Omental fat pad (tissue), 4 donors: ENCODE measurements at places on chromosomes 1 and 21. TPM values are rescaled to one million over a fixed set of nuclear protein-coding genes. Genes with fewer than 3 reads are reported as not detected.

- no peak for DNase-seq
Measured at GRCh38 chr1:211472724-211473123, 19.2 kb downstream of the RD3 start.

DNA sequence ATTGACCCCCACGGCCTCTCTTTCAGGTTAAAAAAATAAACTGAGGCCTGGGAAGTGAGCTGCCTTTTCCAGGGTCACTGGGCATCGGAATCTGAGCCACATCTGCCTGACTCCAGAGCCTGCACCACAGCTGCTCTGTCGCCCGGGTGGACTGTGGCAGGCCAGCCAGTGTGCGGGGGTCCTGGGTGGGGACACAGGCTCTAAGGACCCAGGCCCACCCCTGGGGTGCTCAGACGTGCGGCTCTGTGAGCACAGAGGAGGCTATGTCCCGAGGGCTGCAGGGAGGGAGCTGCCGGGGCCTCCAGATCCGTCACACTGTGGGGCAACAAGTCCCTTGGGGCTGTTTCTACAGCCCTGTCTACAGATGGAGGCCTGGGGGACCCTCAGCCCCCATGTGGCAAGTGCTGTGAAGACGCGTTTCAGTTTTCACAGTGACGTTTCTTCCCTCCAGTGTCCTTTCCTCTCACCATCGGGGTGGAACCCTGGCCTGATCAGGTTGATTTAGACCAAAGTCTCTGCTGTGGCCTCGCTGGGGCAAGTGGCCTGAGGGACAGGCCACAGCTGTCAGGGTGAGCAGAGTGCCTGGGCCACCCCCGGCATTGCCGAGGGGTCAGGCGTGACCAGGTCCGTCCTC lies 39.2 kb upstream of the ACTRT2 start:
- DNase-seq, result no peak

DNA sequence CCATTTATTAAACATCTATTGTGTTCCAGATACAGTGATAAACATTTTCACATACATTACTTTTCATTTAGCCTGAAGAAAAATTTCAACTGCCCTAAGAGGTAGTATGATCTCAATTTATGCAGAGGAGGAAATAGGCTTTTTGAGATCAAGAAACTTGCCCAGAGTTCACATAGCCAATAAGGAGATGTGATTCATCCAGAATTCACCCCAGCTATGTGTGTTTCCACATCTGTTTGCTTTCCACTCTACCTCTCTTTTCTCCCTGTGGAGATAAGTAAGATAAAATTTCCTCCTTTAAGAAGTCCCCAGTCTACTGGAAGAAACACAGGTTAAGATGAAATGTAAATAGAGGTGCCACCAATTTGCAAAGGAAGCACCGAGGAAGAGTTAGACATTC lies 199.7 kb upstream of the C8B start:
- DNase-seq, result no peak

DNA sequence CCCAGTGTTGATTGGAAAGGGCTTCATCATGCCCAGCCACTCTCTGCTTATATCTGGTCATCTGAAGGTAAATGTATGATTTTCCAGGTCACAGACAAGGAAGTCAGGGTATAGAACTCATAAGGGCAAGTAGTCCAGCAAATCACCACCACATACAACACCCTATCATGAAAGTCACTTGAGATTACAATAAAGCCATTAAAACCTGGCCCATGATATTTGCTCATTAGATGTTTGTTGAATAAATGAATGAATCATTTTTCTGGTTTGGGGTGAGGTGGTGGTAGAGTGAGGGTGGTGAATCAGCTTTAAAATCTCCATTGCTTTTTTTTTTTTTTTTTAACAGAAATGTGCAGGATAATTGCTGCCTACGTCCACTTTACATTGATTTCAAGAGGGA lies 91.9 kb downstream of the TGFB2 start:
- DNase-seq, result no peak

DNA sequence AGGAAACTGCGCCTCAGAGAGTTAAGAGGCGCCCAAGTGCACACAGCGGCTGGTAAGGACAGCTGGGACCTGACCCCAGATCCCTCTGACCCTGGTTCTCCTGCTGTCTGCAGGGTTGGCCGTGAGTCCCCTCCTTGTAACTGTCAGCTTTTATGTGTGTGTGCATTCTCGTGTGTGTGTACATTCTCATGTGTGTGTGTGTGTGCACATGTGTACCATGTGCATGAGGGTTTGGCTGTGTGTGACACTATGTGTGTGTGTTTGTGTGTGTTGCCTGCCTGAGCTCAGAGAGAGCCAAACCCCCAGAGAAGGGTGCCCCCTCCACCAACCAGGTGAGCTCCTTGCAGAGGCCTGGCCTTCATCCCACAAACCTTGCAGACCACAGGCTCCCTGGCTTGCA lies 25.9 kb upstream of the EFHD2 start:
- DNase-seq, result no peak

The SMIM1 gene
- not detected for total RNA-seq

DNA sequence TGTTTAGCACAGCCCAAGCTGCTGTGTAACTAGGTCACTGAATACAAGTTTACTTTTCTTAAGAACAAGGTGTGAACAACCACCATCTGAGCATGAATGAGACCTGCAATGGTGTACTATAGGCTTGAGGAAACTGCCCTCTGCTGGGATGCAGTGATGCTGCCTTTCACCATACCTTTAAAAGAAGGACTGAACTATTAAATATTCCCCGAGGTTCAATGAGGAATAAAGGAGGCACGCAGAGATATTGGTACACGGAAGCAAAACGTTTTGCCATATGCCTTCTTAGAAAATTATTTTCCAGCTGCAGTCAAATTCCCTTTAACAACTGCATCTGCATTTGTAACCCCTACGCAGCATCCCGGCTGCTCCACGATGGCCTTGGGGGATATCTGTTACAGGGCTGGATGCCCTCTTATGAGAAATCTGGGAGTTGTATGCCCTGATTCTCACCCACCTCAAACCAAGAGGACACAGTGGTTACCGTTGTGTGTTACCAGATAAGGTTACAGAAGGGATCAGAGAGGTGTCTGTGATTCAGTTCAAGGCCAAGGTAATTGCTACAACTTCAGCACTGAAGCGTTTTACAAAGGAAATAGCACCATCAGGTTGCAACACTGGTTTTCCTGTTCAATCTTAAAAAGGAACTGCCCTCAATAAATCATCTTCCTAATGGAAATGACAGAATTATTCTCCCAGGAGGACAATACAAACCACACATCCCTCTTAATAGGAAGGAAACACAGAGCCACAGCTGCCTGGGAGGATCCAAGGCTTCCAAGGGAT lies 470.5 kb downstream of the LTN1 start:
- no peak for DNase-seq

GRCh38 chr1:19220991-19221390 lies 10.9 kb upstream of the UBR4 start:
- no peak for DNase-seq

- no peak for DNase-seq
Measured at GRCh38 chr1:29640428-29640785, 404.1 kb downstream of the PTPRU start.

- no peak for DNase-seq
Measured at GRCh38 chr21:46564391-46564790, 40.5 kb downstream of the S100B start.

- no peak for DNase-seq
Measured at GRCh38 chr1:233412812-233413211, 85.3 kb downstream of the MAP3K21 start.

The TRIM46 gene
- total RNA-seq, result 1.4 TPM

GRCh38 chr1:206734499-206735142 lies 36.0 kb upstream of the IL19 start:
- DNase-seq, result peak; percentile 84

The C1QC gene
- total RNA-seq, result 224 TPM

The LRRC53 gene
- total RNA-seq, result not detected

DNA sequence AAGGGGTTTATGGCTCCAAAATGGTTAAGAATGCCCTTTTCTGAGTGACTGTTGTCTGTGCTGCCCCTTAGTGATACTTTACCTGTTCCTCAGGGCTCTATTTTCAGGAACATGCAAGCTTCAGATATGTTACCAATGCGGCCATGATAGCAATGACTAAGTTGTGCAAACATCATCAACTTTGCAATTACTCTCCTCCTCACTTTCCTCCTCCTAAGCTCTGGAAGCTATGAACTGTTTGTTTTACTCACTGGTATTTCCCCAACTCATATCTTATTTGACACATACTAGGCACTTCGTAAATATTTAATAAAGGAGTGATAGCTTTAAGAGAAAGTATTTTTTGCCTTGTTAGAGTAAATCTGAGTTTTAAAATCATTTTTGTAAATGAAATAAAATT lies 53.8 kb downstream of the RWDD3 start:
- no peak for DNase-seq

- no peak for DNase-seq
Measured at GRCh38 chr1:113242481-113242880, 147.8 kb upstream of the MAGI3 start.

GRCh38 chr1:218324226-218324580 lies 20.9 kb upstream of the TGFB2 start:
- DNase-seq, result no peak

DNA sequence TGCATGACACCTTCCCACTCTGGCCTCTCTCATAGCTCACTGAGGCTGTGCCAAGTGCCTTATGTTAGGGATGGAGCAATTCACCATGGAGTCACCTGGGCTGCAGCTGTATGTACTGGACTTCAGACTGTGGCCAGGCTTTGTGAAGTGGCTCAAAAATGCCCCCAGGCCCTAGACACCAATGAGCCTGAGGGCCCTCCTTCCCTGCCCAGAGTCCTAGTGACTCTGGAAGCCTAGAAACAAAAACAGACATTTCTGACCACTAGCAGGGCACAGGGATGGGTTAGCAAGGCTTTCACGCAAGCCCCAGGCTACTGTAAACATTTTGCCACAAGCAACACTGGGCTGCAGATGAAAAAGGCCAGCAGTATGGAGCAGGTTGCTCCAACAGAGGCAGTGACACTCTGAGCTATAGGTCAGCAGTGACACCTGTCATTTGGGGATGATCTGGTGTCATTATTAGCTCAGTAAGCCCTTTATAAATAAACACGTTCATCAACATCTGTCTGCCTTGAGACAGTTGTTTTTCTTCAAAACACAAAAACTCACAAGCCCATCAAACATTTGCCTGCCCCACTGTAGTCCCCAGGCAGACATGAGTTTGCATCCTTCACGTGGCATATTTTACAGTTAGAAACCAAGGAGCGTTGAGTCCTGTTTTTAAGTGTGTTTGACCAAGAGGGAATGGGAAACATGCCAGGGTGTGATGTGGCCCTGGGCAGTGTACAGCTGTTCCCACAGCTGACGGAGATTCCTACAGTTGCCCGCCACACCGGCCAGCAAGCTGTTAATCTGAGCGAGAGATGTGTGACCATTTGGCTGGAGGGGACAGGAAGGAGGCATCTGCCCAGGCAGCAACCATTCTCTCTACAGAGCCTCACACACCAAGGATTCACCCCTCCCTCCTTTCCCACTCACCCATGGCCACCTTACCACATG lies 66.8 kb downstream of the KCNN3 start:
- DNase-seq, result no peak
